ENCODE measurements at places on chromosomes 7 and 10.

DNA sequence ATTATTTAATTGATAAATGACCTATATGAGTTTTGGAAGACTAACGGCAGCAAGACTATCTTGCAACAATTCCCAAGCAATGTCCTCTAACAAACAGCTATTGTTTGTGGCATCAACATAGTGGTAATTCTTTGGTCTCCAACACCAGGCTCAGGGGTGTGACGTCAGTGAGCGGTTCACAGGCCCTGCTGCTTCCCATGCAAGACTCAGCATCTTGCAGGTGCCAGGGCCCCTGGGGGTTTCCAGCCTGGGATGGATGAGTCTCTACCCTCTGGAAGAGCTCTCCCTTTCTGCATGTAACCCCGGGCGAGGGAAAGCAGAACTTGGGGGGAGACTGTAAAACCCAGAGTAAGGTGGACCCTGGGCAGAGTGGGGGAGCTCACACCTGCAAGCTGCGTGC, 164.7 kb downstream of the ACTR3B start:
- DNase-seq: no peak

DNA sequence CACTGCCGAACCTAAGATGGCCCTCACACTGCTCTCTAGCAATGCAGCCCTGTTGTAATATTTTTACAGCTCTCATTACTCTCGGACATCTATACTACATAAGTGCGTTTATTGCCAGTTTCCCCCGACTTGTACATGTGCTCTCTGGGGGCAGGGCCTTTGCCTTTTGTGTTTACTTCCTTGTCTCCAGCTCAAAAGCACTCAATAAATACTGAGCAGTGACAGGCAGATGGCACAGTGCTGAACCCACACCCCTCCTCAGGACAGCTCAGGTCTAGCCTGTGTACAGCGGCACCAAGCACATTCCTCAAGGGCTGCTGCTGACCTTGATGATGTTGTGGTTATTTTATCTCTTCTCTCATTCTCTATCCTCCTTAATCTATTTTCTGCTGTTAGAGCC, 68.0 kb upstream of the ELMO1 start:
- DNase-seq: no peak

DNA sequence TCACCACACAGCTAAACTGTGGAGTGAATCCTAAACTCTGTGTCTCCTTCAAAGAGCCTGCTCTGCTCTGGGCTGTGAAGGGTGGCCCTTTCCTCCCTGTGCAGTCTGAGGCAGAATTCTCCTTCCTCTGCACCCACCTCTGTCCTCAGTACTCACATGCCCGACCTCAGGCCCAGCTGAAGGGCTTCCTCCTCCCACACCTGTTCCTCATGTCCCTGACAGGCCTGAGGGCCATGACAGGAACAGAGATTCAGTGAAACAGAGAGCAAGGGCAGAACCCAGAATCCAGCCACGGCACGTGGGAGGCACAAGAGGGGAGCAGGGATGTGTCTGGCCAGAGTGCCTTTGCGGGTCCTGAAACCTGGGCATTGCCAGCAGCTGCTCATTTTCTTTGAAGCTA, 13.9 kb downstream of the CREB3L2 start:
- DNase-seq: no peak

DNA sequence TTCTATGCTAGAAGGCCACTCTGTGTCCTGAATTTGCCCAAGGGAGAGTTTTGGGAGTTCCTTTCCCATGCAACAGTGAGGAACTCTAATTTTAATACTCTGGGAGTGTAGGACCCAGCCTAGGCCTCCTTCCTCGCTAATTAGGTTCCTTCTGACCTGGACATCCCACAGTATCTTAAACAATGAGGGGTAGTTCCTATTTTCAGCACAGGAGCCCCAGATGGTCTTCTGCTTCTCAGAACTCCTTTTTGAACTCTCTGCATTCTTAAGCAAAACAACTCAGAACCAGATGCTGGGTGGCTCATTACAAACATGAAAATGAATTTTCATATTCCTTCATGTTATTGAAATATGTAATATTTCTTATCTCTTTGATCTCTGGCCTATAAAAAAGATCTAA, 116.9 kb downstream of the LRMDA start:
- no peak for DNase-seq
